ENCODE measurements at places on chromosomes 3 and 15.
A peak's percentile ranks its signal among the peaks of the same experiment; 100 is the strongest.

DNA sequence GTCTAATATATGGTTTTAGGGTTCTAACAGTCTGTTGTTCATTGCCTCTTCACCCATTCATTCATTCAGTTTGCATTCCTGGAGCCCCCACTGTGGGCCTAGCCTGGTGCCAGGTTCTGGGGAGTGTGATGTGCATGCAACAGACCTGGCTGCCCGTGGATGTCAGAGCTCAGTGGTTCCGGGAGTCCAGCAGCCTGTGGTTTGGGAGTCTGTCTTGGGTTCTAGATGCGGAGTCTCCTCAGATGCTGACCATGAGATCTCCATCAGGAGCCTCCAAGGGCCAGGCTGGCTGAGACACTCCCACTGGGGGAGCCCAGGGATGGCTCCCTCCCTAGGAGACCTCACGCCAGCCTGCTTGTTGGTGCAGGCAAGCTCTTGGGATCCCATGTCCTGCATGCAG lies 92.1 kb upstream of the SEC13 start:
- DNase-seq = no peak

DNA sequence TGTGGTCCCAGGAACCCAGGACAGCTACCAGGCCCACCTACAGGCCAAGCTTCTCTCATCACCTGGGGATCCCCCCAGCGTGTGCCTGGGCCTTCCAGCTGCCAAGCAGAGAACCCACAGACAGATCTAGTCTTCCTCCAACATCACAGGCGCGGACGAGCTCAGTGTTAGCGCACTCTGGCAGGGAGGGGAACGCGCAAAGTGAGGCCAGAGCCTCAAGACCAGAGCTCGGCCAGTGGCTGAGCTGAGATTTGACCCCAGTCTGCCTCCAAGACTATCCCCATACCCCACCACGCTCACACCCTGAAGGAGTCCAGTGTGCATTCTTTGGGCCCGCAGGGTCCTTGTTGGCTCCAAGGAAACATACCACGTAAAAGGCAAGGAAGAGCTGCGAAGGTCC lies 5.1 kb downstream of the MFGE8 start:
- DNase-seq = no peak

GRCh38 chr3:29758434-29759322 lies 477.8 kb downstream of the RBMS3 start:
- DNase-seq = no peak

GRCh38 chr15:61794276-61794675 lies 266.0 kb downstream of the VPS13C start:
- DNase-seq = no peak

DNA sequence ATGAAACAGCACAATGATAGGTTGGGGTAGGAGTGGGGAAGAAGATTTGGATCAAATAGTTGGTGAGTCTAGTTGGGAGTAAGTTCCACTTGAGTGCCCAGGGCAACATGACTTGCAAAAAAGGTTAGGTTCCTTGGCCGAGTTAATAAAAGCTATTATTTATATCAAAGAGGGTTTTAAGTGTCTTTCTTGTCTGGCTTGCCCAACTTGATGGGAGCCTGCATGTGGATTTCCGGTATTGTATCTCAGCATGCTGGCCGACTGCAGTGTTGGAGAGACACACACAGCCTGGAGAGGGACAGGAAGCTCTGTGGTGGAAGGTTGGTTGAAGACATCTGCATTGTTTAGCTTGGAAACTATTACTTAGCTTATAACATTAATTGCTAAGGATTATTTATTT lies 449.5 kb upstream of the TBL1XR1 start:
- DNase-seq = no peak

DNA sequence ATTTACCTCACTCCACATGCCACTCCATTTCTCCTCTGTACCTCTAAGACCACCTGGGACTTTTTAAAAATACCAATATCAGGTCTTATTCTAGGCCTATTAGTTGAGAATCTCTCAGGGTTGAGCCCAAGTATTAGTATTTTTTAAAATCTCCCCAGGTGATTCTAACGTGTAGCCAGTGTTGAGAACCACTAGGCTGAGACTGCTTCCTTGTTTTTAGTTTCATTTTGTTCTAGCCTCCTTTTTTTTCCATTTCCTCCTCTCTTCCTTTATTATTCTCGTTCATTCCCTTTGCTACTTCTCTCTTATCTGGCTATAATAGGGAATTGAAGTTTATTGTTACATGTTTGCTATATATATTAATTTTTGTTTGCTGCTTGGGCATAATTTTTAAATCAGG lies 217.8 kb upstream of the CD96 start:
- DNase-seq = peak; percentile 36

GRCh38 chr3:38346587-38347410 lies at the start of gene XYLB:
Gene XYLB (plus strand): TSS chr3:38346785. CDS start chr3:38346869, 84 bp downstream.
- peak; percentile 80 for DNase-seq

DNA sequence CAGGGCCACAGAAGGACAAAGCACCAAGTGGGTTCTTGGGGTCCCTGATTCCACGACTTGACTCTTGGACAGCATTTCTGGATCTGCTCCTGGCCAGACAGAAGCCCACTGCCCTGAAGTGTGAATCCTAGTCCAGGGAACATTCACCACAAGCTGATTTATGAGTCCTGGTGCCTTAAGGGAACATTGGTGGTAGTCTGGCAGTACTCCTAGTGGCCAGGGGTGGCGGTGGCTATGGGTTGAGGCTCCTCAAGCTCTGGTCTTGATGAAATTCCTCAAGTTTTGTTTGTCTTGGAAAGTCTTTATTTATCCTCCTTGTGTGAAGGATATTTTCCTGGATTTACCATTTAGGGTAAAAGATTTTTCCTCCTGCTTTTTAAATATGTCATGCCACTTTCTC lies 307.5 kb downstream of the PYDC2 start:
- no peak for DNase-seq

DNA sequence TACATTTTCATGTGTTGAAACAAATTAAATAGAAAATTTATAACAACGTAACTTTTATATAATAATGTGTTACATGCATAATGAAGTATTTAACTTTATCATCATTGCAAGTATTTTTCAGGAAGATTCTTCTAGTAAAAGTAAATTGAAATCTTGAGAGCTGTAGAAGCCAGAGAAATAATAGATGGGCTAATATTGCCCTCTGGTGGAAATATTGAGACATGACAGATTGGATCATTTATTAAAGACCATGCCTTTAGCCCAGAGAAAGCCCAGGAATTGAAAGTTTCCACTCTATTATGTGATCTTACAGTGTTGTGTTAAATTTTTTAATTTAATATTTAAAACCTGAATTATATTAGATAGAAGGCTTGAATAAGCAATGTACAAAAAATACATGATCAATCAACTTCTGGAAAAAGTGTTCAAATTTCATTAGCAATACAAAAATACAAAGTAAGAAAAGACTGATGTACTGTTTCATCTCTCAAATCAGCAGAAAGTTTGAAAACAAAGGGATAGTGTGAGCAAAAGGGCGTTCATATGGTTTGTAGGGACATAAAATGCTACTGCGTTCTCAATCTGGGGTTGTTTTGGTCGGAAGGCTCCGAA lies 52.7 kb upstream of the SPTSSB start:
- DNase-seq = peak; percentile 32

- no peak for DNase-seq
These were observed 9.5 kb downstream of the TYRO3 start for GRCh38 chr15:41568350-41569017.

GRCh38 chr3:182139627-182140357 lies 428.1 kb downstream of the SOX2 start:
- no peak for DNase-seq

DNA sequence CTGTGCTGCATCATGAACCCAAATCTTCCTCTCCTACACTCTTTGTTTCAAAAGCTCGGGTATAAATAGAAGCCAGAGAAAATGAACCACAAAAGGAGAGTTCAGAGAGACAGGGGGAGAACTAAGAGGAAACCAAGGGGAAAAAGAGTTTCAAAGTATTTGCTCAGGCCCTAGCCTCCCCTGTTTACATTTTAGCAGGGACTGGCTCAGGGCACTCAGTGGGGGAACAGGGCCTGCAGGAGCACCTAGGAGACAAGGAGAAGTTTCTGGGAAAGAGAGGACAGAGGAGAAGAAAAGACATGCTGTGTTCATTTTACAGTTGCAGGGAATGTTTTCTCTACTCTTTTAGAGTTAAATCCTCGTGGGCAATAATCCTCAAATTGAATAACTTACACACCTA lies 8.5 kb upstream of the IL17RD start:
- DNase-seq = no peak

GRCh38 chr15:35519541-35520149 lies 26.3 kb downstream of the DPH6 start:
- peak; percentile 45 for DNase-seq

DNA sequence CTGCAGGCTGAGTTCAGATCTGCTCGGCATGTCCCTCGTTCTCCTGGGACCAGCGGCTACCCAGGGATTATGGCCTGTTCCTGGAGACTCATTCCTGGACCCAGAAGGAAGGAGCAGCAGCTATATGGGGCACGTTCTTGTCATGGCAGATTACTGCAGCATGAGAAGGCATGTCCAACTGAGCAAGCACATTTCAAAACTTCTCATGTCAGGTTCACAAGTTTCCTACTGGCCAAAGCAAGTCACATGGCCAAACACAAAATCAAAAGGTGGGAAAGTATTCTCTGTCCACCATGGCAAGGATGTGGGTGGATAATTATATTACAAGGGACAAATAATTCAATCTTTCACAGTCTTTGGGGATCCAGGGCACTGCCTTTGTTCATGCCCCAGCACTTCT lies 71.9 kb upstream of the C15orf39 start:
- no peak for DNase-seq

DNA sequence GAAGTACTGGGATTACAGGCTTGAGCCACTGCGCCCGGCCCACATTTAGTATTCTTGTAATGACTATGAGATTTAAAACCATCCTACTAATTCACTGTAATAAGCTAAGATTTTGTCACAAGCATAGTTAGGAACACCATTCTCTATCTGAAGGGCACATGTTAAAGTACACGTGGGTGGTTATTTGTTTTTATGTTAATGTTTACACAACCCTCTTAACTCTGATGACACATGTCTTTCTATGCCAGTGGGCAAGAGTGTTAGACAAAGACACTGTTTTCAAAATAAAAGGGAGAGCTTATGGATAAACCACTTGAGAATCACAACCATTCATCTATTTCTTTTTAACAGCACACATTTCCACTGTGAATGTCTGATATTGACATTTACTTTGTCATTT lies 537.6 kb upstream of the IL12A start:
- no peak for DNase-seq

GRCh38 chr3:78613421-78613879 lies 1154.3 kb downstream of the ROBO1 start:
- no peak for DNase-seq

DNA sequence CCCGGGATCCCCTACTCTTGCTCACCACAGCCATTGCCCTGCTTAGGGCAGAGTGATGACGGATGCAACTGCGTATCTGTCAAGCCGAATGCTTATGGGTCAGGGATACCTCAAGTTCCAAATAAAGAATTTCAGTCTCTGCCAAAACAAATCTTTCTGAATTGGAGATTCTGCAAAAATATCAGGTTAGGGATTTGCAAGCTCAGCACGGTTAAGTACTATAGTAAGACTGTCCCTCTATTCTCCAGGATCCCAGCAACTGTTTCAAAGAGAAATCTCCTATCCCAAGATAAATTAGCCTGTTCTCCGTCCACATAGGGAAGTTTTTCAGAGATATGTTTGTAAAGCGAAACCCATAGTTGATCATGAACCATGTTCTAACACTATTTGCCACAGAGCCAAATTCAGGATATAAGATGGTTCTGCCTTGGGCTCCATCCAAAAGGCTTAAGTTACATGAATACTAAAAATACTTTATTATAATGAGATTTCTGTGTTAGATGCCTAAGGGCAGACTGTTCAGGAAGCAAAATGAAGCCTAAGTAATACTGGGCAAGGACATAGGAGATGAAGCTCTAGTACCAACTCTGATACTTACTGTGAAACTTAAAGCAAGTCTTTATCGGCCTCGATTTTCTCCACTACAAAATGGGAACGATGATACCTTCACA lies 100.1 kb upstream of the LPP start:
- DNase-seq = no peak

- DNase-seq = no peak
These were observed 137.5 kb upstream of the LRTM1 start for GRCh38 chr3:55065331-55065730.

- no peak for DNase-seq
These were observed 86.3 kb downstream of the ANP32A start for GRCh38 chr15:68734352-68734751.

- DNase-seq = no peak
These were observed 119.9 kb upstream of the GAP43 start for GRCh38 chr3:115503394-115503793.

- no peak for DNase-seq
These were observed 44.1 kb downstream of the LRIG1 start for GRCh38 chr3:66456711-66457173.

GRCh38 chr3:127049393-127049792 lies 66.5 kb downstream of the PLXNA1 start:
- no peak for DNase-seq

GRCh38 chr3:128068156-128068620 lies 16.0 kb downstream of the SEC61A1 start:
- peak; percentile 59 for DNase-seq

DNA sequence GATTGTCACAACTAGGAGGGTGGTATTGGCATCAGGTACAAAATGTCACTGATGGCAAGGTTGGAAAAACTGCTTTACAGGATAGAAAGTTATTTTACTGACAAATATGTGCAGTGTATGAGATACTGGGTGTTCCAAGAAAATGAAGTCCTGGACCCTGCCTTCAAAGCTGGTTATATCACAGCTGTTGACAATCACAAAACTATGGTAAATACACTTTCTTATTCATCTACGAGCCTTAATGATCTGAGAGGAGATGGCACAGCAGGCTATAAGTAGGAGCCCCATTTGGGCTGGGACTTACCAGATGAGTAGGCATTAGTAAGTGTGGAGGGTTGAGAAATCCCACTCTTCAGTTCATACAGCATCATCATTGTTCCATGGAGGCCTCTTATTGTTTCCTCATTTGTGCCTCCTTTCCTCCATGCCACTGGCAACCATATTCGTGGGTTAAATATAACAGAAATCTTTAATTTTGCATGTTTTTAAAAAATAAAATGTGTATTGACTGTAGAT lies 66.9 kb downstream of the CMTM8 start:
- DNase-seq = no peak

DNA sequence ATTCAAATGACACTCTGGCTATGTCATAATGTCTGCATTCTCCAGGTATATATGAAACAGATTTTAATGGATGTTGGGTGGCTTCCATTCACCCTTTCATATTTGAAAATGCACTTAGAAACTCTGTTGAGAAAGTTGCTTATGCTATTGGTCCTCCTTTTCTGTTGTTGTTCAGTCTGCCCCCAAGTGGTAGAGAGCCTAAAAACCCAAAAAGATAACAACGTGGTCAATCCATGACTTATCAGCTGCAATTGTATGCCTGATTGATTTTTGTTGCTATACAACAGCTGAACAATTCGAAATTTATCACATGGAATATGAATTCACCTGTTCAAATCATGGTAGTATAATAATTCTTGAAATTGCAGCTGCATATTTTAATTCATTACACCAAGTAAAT lies 279.8 kb downstream of the ROBO2 start:
- DNase-seq = peak; percentile 33

GRCh38 chr15:25051399-25052154 lies 96.8 kb downstream of the SNRPN start:
- DNase-seq = no peak
